ENCODE measurements at places on chromosomes 3 and 15.

GRCh38 chr3:71495708-71496472 lies 87.6 kb downstream of the FOXP1 start:
- DNase-seq: no peak

- no peak for DNase-seq
These were observed 389.5 kb downstream of the CACNA2D3 start for GRCh38 chr3:54511766-54512365.

DNA sequence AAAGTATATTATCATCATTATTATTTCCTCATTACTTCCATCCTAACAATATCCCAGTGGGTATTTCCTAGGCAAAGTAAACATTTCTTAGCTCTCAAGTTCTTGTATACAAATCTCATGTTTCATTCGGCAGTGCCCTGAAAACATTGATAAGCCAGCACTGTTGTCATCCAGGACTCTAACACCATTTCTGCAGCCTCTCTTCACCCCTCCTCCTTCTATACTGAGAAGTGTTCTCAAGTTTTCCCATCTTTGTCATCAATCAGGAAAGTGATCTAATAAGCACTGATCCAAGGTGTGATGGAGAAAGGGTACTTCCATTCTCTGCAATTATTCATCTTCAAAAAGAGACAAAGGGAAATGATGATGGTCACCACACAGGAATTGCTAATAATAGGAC lies 168.4 kb upstream of the CCDC54 start:
- DNase-seq: no peak

DNA sequence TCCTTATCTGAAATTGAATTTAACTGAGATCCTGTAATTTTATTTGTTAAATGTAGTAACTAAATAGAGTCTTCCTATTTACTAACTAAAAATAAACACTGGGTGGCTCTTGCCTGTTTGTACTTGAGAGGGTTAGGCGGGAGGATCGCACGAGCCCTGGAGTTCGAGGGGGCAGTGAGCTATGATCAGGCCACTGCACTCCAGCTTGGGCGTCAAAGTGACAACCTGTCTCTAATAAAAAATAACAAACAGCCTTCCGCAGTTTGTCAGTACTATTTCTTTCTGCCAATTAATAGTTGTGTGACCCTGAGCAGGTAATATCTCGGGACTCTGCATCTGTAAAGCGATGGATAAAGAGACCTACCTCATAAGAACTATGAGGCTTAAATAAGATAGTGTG lies 768 bp upstream of the PDE12 start:
- DNase-seq: no peak

DNA sequence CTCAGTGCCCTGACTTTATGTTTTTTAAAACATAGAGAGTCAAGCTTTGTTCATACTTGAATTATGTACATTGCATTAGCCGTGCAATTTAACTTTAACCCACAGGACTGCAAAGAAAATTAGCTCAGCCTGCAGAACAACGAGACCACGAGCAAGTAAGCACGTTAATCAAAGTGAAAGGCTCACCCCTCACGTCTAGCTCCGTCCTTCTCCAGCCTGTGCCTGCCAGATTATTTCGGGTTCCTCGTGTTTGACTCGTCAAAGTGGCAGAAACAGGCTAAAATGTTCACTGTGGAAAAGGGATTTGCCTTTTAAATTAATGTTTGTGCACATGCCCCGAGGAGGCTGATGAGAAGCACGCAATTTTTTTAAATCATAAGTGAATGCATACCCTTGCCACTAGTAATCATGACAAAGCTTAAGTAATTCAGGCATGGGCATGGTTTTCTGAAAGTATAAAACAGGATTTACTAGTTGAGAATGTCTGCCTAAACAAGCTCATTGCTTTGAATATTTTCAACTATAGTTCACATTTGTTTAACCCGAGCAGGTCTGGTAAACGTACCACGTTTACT lies 15.3 kb downstream of the ZBTB38 start:
- DNase-seq: no peak

DNA sequence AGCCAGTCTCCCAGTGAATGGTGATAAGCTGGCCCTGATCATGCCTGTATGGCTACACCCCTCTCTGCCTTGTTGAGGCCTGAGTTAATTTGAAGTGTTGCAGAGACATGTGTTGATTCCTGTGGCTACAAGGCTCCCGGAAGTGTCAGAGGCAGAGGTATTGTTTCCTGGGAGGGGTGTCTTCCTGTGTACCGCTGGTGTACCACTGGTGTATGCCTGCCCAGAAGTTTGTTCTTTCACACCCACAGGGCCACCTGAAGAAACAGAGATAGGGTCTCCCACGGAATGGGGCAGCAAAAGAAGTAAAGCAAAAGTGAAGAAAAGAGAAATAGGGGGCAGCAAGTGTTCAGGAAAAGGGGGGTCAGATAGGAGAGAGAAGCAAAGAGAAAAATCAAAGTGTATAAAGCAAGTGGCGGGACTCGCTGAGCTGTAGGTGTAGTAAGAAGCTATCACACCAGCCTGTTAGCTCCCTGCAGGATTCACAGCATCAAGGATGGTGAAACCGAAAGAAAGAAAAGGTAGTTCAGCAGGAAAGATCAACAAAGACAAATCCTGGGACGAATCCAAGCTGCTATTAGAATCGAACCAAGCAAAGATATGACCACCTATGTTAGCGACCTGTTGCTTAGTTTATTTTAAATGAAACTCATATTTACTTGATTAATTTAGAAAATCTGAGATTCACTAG lies 36.6 kb upstream of the CD47 start:
- DNase-seq: no peak

- DNase-seq: no peak
These were observed 113.5 kb downstream of the VGLL4 start for GRCh38 chr3:11530153-11530721.

DNA sequence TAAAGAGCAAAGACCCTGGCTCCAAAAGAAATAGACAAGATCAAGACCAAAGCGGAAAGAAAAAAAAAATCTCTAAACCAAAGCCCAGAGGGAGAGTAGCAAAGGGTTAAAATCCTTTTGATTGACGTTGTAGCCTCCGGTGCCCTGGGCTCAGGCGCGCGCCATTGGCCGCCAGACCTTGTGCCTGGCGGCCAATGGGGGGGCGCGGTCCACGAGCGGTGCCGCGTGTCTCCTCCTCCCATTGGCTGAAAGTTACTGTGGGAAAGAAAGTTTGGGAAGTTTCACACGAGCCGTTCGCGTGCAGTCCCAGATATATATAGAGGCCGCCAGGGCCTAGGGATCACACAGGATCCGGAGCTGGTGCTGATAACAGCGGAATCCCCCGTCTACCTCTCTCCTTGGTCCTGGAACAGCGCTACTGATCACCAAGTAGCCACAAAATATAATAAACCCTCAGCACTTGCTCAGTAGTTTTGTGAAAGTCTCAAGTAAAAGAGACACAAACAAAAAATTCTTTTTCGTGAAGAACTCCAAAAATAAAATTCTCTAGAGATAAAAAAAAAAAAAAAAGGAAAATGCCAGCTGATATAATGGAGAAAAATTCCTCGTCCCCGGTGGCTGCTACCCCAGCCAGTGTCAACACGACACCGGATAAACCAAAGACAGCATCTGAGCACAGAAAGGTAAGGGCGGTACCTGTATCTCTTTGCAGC lies at the start of gene HES1:
Gene HES1 (plus strand): TSS at position 343 of the 713 bp plus-strand sequence. CDS start 233 bp downstream, at position 576.
- DNase-seq: no peak

DNA sequence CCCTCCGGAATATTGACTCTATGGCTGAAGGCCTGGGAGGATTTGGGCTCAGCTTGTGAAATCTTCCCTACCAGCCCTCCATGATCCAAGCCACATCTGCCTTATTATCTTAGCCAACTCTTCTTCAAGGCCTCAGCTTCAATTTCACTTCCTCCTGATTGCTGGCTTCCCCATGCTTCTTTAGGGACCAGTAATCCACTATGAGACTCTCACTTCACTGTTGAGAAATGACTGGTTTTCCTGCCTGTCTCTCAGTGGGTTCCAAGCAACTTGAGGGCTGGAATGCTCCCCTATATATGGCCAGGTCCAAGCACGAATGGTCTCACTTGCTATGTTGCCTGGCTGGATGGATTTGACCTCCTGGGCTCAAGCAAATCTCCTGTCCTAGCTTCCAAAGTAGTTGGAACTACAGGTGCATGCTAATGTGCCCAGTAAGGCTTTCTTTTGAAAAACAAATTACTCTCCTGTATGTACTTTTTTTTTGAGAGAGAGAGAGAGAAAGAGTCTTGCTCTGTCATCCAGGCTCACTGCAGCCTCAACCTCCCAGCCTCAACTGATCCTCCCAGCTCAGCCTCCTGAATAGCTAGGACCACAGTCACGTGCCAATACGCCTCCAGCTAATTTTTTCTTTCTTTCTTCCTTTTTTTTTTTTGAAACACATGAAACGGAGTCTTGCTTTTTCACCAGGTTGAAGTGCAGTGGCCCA lies 7.9 kb upstream of the PIK3CB start:
- DNase-seq: no peak

DNA sequence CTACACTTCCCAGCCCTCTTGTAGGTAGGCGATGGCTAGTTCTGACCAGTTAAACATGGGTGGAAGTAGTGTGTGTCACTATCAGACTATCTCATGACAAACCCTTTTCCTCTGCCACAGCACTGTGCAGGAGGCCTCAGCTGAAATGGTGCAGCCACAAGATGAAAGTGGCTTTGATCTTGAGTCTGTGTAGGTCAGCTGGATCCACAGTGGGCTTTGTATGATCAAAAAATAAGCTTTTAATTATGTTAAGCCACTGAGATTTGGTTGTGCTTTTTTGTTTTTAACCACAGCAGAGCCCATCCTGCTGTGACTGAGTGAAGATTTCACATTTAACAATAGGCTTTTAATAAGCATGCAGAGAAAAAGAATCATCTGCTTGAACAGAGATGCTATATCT lies 19.7 kb downstream of the RCN2 start:
- DNase-seq: no peak

GRCh38 chr3:15820911-15821310 lies 23.1 kb upstream of the ANKRD28 start:
- DNase-seq: no peak

GRCh38 chr3:71805199-71805598 lies 20.3 kb upstream of the PROK2 start:
- DNase-seq: no peak

- no peak for DNase-seq
These were observed 161.0 kb upstream of the CTDSPL start for GRCh38 chr3:37700466-37701248.

DNA sequence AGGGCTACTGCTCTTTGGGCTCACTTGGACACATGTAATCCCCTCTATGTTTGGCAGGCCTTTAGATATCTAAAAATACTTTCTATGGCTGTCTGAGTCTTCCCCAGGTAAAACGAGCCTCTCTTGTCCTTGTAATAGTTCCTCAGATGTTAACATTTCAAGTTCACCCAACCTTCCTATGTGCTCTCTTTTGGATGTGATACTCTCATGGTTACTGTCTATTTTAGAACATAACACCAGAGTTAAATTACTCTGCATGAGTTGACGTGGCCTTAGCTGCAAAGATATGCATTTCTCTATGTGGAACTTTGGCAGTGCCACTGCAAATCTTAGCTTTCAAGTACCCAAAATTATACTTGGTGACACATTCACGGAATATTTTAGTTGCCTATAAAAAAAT lies 31.9 kb upstream of the CSPG5 start:
- DNase-seq: no peak

GRCh38 chr3:15284121-15284889 lies 48.1 kb downstream of the SH3BP5 start:
- no peak for DNase-seq

DNA sequence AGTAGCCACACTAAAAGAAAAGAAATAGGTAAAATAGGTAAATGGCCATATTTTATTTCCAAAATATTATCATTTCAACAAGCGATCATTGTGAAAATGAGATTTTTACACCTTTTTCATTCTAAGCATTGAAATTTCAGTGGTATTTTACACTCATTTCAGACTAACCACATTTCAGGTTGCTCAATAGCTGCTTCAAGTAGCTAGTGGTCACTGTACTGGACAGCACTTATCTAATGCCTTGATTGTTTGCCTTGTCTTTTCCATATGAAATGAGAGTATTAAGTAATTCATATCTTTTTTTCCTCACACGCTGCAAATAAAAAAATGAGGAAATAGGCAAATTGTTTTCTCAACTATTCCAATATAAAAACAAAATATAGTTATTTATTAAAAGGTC lies 332.8 kb downstream of the NLGN1 start:
- no peak for DNase-seq

DNA sequence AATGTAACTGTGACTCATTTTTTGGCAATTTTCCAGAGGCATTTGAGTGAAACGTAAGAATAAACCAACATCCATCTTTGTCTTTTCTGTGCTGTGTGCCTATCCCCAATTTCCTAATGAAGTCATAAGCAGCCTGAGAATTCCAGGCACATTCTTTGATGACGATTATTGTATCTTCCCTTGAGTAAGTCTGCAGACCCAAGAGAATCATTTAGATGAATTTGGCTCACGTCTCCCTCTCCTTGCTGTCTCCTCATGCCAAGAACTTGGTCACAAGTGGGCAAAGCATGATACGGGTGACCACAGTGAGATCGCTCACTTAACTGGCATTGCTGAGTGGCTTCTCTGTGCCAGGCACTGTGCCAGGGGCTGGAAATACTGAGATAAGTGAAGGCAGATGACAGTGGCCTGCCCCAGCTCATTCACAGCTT lies 384.5 kb upstream of the IL12A start:
- DNase-seq: no peak

DNA sequence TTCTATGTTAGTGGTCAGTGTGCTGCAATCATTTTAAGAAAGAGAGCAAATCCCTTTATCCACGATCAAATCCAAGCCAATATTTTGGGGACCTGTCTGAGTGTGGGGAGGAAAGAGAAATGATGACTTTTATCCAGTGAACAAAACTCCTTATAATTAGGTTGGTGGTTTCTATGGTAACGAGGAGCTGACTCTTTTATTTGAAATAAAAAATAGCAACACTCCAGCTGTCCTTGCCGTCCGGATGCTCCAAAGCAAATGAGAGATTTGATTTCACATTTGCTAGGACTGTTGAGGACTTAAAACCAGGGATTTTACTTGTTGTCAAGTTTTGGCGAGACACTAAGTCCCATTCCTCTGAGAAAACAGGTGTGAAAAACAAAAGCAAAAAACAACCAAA lies 154.0 kb upstream of the PRICKLE2 start:
- no peak for DNase-seq

- no peak for DNase-seq
These were observed 41.9 kb downstream of the ZNF621 start for GRCh38 chr3:40566694-40567093.

DNA sequence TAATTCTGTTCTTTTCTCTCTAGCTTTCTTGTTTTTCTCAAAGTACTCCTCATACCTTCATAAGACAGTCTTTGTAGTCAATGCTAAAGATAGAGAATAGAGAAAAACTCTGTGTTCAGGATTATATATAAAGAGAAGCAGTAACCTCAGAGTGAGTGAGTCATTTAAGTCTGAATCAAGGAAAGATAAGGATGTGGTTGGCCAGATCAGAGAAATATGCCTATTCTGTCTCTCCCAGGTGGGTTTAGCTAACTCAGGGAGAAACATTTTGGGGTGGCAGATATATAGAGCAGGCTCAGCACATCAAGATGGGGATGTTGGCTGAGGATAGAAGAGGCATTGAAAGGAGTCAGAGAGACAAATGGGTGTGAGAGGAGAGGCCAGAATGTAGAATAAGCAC lies 31.4 kb downstream of the GTF2E1 start:
- DNase-seq: no peak

GRCh38 chr15:73608475-73608874 lies 24.7 kb downstream of the NPTN start:
- no peak for DNase-seq

GRCh38 chr15:100733101-100733842 lies 130.9 kb downstream of the ASB7 start:
- no peak for DNase-seq

Data from stimulated activated CD4-positive, alpha-beta T cell treated with anti-CD3 and anti-CD28 coated beads, Interleukin-1b, Interleukin-23, amount 100 ng/mL, for 1 hour (primary cell).